ENCODE measurements at places on chromosomes 12 and 14.

- DNase-seq = no peak
Measured at GRCh38 chr12:58206876-58207275, 265.5 kb downstream of the ATP23 start.

DNA sequence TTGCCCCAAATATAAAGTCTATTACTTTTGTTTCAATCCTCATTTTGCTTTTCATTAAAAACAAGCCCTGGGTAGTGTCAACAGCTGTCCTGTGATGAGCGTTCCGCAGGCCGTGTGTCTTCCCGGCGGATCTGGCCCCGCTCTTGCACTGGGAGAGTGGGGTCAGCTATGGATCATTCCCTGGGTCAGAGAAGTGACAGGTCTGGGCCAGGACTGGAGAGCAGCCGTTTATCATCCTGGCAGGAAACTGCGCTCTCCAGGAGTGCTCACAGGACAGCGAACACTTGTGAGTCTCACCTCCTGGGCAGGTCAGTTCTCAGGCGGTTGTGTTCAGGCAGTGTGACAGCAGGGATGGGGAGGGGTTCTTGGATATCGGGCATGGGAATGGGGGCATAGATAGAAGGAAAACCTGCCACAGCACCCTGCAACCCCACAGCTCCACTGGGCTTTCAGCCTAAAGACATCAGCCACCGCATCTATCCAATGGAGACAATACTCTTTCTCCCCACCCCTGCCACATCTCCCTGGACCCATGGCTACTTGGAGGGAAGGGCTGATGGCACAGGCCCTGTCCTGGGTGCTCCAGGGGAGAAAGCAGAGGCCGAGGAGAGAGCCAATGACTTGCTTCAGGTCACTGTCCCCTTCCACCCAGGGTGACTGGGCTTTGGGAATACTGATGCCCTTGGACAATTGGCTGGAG is 47.8 kb upstream of the CHGA start:
- no peak for DNase-seq

- no peak for DNase-seq
Measured at GRCh38 chr14:36626151-36626550, 35.5 kb upstream of the PAX9 start.

- peak; percentile 25 for DNase-seq
Measured at GRCh38 chr12:104733717-104734175, 224.3 kb downstream of the SLC41A2 start.

DNA sequence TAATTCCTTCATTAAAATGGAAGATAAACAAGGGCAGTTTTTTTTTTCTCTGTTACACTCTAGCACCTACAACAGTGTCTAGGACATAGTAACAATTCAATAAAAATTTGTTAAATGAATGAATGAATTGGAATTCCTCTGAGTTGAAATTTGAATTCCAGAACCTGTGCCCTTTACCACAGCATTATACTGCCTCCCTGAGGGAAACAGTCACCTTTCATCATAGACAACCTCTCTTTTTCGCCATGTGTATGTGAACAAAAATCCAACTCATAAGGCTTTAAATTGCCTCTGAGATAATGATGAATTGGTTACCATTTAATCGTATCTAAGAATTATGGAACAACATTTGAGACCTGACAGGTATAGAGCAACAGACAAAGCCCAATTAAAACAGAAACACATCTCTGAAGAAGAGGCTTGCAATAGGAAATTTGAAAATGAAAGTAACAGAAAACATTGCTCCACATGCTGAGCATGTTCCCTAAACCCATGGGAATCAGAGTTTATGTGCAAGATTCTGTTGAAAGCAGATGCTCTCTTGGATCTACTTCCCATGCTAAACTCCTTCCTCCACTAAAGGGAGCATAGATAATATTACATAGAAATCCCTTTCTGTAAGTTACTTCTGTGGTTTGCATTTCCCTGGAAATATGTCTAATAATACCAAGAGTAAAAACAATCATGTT is 657.8 kb downstream of the GALC start:
- no peak for DNase-seq

- DNase-seq = no peak
Measured at GRCh38 chr14:101103321-101103901, 199.9 kb upstream of the RTL1 start.

DNA sequence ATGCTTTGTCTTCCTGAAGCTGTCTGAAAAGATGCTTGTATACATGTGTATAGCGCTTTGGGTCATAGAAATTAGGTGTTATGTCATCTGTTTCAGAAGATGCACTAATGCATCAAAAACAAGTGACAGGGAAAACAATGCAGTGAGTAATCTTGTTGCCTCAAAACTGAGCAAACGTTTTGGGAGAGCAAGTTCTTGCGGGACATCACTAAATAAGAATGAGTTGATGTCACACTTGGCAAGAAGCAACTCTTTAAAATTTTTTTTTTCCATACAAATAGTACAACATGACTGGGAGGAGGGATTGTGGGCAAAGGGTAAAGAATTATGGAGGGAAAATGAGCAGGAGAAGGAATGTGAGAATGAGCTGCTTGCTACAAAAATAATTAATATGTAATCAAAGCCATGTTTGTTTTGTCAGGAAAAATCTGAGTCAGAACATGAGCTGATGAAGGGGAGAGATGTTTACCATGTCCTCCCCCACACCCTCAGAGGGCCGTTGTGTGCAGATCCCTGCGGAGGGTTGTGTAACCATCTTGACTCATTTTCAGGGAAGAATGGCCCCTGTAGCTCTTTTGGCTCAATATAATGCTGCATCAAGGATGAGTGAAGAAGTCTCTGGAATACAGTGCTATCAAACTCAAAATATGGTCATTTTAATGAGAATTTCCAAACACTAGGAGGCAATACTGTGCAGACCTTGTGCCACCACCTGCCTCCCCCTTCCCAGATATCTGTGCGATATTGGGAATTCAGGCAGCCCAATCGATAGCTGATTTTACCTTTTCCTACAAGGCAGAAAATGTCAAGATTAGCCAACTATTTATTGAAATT is 41.4 kb downstream of the BORCS5 start:
- peak; percentile 69 for DNase-seq

DNA sequence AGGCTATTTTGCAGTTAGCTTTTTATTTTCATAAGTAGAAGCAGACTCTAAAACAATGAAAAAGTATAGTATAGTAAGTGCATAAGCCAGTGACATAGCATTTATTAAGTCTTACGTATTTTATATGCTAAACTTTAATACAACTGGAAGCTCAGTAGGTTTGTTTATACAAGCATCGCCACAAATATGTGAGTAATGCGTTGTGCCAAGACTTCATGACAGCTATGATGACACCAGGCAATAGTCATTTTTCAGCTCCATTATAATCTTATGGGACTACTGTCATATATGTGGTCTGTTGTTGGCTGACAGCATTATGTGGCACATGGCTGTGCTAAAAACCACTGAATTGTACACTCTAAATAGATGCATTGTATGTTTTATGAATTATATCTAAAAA is 40.3 kb downstream of the SLC38A2 start:
- no peak for DNase-seq

DNA sequence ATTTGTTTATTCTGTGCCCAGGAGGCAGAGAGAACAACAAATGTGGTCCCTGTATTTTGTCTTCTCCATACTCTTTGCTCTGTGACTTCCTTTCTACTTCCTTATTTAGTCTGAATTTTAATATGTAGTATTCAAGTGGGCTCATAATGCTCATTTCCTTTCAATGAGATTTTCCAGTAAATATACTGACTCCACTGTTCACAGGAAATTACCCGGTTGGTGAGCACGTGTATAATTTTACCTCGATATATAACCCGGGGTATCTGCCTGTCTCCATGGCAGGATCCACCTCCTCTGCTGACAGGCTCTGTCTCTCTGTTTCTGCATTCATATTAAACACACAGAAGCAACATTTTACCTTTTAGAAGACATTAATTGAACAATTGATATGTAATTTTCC is 166.0 kb downstream of the SLC38A4 start:
- peak; percentile 64 for DNase-seq

DNA sequence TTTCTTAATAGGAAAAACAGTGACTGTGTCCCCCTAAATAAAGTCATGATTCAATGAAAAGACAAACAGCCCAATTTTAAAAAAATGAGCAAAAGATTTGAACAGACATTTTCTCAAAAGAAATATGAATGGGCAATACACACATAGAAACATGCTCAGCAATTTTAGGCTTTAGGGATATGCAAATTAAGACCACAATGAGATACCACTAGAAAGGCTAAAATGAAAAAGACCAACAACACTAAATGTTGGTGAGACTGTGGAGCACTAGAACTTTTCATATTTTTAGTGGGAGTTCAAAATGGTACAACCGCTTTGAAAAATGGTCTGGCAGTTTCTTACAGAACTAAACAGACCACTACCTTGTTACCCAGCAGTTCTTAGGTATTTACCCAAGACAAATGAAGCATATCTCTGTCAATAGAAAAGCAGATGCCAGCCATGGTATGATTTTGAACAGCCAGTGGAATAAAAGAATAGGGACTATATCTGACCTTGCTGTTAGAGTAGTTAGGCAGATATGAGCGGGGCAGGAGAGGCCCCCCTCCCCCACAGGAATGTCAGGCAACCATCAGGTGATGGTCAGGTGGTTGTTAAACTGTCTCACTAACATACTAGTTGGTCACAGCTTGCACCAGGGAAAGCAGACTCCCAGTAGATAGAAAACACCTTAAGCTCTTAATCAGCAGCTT is 108.8 kb downstream of the PRKCH start:
- DNase-seq = no peak

DNA sequence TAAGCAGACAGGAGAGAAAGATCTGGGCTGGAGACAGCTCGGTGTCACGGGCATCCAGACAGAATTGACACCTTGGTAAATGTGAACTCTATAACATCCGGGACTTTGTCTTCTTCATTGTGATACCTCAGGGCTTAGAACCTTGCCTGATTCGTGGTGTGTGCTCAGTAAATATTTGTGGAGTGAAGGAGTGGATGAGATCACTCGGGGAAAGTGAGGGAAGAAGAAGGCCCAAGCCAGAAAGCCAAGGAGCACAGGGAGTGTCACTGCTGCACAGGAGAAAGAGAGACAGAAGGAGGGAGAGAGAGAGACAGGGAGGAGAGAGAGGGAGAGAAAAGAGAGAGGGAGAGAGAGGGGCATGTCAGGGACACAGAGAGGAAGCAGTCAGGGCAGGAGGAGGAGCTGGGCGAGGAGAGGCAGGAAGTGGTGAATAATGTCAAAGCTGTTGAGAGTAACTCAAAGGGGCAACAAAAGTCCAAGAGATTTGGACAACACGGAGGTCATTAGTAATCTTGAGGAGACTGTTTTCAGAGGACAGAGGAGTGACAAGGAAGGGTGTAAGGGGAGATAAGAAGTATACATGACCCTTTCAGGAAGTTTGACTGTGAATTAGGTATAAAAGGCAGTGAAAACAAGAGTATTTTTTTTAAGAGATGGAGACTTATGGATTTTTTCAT is 141.6 kb upstream of the MAX start:
- DNase-seq = no peak

GRCh38 chr14:103518422-103519042 is 4.1 kb downstream of the CKB start:
- peak; percentile 52 for DNase-seq

GRCh38 chr14:76585616-76586015 is 175.7 kb upstream of the VASH1 start:
- no peak for DNase-seq

DNA sequence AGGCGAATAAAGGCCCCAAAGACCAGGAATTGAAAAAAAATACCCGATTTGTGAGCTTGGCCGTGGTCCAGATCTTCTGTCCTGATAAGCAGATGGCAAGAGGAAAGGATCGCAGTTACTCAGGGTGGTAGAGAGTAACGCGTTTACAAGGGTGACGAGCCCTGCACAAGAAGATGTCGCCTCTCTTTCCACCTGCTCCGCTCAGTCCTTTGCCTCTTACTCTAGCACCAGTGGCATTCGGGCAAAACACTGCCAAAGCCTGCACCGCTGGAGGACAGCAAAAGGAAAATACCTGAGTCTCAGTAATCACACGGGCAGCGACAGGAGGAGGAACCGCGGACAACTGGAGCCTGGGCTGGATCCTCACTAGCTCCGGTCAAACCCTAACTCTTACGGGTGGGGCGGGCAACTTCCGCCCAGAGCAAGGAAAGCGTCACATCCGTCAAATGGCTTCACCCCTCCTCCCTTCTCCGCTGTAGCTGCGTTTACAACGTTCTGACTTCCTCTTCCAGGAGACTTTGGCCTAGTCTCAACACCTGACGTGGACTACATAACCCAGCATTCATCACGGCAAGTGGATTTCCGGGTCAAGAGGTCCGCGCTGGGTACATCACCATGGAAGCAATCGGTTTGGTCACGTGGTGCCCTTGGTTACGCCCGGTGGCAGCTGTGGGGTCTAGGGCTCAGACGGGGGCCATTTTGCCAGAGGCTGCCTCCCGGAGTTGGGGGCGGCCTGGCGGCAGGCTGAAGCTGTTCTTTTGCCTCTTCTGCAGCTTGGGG is at the start of the genes KLHL28 and TOGARAM1:
Gene KLHL28 (minus strand): TSS at position 394 of the 780 bp plus-strand sequence. CDS start 16,019 bp downstream, outside the sequence.
Gene TOGARAM1 (plus strand): TSS at position 637 of the 780 bp plus-strand sequence. CDS start 232 bp downstream, outside the sequence.
- peak; percentile 97 for DNase-seq

GRCh38 chr14:101470266-101470665 is 91.0 kb upstream of the DIO3 start:
- DNase-seq = no peak

DNA sequence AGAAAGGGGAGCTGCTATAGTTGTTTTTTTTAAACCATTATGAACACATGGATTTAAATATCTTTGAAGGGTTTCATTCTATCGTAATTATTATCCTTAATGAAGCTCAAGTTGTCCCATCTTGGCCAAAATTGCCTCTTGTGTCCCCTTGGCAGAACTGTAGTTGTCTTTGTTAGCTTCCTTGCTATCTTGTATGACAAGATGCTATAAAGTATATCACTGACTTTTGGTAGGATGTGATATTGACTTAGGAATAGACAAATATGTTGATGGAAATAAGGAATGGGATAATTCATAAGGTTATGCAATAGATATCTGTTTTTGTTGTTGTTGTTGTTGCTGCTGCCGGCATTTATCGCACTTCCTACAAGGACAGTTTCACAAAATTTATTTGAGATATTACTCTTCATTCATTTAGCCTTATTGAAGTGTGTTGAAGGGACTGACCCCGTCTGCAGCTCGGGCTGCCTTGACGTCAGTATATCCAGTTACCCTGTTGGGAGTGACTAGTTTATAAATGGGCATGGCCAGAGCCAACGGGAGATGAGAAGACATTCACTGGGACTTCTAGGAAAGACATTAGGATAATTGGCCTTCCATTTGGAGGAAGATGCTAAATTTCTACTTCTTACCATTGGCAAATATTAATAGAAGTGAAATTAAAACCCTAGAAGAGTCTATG is 26.1 kb upstream of the APOLD1 start:
- DNase-seq = no peak

Data from NCI-H2081 (cell line).